Posterior vena cava (tissue), 2 donors: ENCODE measurements at places on chromosomes 1 and 21. TPM values are rescaled to one million over a fixed set of nuclear protein-coding genes. Genes with fewer than 3 reads are reported as not detected.

GRCh38 chr1:226675715-226676357 lies 63.2 kb downstream of the ITPKB start:
- DNase-seq = no peak

- DNase-seq = no peak
Measured at GRCh38 chr21:17467829-17468228, 45.0 kb upstream of the CXADR start.

DNA sequence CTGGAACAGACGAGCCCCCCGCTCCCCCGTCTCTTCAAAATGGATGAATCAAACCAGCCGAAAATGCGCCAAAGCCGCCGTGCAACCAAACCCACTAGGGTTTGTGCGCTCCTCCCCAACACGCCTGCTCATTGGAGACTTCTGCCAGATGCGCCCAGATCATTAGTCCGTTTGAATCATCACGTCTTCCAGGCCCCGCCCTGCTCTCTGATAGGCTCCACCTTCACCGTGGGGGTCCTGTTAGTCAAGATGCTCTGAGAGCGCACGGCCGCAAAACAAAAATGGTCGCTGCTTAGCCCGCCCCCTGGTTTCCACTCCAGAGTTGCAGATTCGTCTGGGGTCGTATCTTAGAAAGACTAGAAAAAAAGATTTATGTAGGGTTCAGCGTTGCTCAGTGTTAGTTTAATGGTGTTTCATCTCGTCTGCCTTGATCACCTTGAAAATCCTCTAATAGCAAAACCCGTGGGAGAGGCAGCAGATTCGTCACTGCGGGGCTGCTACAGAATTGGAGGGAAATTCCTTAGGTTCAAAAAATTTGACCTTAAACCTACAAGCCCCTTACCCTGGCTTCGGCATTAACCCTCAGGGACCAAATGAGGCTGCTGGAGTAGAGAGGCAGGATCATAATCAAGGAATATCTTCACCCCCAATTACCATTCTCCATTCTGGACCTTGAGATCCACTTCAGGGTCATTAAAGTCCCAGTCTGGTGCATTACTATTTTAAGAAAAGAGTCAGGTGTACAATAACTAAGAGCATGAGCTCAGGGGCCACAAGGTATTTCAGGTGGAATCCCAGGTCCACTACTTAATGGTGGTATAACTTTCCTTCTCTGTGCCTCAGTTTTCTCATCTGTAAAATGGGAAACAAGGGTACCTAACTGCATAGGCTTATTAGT lies at the start of gene NUCKS1:
Gene NUCKS1, minus strand, starts transcription at position 45 of the 898 bp plus-strand sequence. CDS start 209 bp downstream, outside the sequence.
- DNase-seq = peak; percentile 99

- DNase-seq = no peak
Measured at GRCh38 chr1:231206856-231207255, 34.2 kb upstream of the GNPAT start.

TTLL7 gene
- 47.0 TPM for total RNA-seq

DNA sequence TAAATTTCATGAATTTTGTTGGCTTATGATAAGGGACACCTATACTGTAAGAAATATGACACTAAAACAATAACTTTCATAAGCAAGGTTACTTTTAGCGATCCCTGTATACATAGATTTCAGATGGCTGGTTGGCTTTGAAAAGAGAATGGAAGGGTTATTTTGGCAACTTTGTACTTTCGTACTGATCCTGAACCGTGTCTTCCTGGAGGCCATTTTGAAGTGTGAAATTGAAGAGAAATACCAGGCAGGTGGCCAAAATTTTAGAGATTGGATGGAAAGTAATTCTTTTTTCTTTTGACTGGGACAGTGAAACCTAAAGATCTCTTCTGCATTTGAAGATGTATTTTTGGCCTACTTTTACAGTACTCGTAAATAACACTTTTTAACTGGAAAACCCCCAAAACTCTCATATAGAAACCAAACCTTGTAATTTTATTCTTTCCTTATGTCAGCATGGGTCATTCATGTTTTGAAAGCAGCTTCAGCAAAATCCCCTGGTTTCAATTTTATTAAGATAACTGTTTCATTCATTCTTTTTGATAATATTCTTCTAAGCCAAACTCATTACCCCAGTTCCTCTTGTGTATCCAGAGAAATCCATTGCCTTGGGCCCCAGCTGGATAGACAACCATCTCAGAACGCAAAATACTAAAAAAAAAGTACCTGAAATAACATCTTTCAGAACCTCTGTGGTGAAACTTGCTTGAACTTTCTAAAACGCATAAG lies 38.4 kb upstream of the ZNF281 start:
- no peak for DNase-seq

GRCh38 chr1:186482661-186483255 lies 21.8 kb upstream of the PDC start:
- peak; percentile 83 for DNase-seq

DNA sequence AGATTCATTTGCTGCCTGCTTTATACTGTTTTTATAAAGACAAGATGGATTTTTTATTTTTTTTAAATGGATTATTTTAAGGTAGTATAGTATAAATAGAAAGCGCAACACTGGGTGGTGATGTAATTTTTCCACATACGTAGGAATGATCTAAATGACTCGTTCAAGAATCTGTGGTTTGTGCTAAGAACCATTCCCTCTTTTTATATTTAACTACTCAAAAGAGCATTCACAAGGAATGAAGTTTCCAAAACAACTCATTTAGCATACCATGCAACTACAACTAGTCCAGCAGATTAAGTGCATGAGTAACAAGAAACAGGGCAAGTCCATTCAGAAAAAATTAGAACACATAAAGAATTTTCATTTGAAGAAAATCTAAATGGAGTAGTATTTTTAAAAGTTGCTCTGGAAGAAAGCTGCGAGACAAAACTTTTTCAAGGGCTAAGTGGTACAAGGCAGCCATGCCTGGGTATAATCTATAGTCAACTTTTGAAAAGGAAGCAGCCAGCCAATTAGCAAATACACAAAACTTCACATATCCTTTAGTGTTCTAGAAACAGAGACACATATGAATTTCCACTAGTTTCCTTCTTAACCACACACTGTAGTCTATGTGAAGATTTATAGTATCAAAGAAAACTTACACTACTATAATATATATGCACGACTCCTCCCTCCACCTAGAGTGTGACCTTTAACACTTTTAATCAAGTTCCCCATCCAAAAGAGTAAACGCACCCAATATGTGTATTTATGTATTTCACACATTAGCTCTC lies 23.4 kb downstream of the GTF2B start:
- no peak for DNase-seq

- DNase-seq = no peak
Measured at GRCh38 chr1:154193821-154194220, 1.9 kb upstream of the TPM3 start.

- DNase-seq = no peak
Measured at GRCh38 chr1:155017946-155018316, 15.3 kb downstream of the ZBTB7B start.

CYP4B1 gene
- 35.2 TPM for total RNA-seq

DNA sequence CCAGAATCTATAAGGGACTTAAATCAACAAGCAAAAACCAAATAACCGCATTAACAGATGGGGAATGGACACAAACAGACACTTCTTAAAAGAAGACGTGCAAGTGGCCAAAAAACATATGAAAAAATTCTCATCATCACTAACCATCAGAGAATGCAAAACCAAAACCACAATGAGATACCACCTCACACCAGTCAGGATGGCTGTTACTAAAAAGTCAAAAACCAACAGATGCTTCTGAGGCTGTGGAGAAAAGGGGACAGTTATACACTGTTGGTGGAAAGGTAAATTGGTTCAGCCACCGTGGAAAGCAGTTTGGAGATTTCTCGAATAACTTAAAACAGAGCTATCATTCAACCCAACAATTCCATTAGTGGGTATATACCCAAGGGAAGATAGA lies 124.9 kb upstream of the OLIG2 start:
- DNase-seq = no peak

B4GALT2 gene
- total RNA-seq = 39.0 TPM

DNA sequence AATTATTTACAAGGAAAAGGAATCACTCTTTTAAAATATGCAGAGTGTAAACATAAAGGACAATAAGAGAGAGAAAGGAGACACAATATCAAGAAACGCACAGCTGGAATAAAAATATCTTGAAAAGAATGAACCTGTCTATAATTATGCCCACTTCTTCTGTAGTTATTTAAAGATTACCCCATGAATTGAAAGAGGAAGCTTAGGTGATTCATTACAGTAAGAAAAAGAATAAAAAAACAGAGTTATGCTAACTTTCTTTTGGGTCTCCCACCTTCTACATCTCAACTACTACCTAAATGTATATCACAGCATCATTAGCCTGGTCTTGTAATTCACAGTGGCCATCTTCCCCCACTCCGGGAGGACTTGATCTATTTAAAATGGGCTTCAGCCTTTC lies 182.1 kb downstream of the MRPL39 start:
- no peak for DNase-seq

DNA sequence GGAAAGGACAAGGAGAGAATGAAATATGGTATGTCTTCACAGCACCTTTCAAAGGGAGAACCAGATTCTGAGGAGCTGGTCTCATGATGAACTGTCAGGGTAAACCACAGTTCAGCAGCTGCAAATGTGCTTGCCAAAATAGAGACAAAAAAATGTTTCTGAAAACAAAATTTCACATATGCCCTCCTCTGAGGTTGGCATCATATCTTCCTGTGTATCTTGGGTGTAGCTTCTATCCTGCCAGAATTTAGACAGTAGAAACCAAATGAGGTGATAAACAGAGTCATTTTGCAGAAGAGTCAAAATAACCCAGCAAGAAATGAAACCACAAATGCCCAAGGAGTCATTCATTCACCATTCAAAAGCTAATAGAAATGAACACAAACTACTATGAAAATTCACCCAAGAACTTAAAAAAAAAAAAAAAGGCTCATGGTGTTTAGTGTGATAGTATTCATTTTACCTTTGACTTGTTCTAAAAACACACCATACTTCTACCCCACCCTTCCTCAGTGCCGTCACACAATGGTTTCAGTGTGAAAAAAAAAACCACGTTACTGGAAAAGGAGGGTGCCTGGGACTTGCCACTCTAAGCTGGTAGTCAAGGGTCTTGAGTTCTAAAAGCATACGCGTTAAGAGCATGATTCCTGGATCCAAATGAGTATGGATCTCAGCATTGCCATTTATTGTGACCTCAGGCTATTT lies 18.5 kb downstream of the SELL start:
- DNase-seq = no peak

- no peak for DNase-seq
Measured at GRCh38 chr1:204316164-204316563, 43.6 kb downstream of the PLEKHA6 start.
